Brain pericyte (primary cell): ENCODE measurements at places on chromosomes 11 and 22.

DNA sequence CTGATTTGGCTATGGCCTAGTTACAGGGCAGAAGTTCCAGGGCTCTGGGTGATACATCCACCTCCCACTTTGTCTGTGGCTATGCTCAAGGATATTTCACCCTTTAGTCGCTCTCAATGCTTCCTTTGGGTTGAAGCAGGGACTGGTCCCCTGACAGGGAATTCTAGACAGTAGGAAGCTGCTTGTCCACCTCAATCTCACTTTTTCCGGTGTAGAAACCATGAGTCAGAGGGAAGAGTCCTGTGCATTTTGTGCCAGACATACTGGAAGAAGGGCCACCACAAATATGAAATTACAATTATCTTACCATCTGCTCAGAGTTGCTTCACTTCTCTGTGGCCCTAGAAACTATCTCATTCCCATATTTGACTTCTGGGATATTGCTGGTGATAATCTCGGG is 413.7 kb upstream of the FAT3 start:
- no peak for DNase-seq

DNA sequence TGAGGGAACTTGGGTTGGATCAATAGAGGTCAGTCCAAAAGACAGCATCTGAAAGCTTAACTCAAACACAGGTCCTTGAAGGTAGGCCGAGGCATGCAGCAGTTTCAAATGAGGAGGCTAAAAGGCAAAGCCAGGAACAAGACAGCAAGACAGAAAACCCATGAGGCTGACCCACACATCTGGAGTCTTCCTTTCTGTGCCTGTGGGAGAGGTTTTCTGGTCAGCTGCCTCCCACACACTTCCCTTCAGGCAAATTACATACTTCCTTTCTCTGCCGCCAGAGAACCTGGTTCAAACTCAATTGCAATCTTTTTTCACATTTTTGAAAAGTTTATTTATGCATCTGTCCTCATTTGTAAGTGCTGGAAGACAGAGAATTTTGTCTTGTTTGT is 29.8 kb upstream of the CRTAM start:
- no peak for DNase-seq

DNA sequence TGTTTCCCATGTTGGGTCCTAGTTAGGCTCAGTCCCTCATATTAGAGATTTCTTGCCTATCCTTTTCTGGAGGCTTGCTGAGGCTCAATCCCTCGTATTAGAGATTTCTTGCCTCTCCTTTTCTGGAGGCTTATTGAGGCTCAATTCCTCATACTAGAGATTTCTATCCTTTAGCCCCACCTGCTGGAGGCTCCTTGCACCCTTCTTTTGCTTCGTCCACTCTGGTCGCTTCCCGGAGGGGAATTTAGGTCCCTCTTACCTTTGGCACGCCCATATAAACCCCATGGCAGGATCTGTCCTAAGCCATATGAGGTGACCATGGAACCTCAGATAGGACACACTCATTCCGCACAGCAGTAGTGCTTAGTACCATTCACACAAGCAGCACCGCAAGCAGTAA is 15.9 kb downstream of the CYP2D6 start:
- no peak for DNase-seq

GRCh38 chr22:20533879-20534265 is 26.5 kb downstream of the MED15 start:
- no peak for DNase-seq

DNA sequence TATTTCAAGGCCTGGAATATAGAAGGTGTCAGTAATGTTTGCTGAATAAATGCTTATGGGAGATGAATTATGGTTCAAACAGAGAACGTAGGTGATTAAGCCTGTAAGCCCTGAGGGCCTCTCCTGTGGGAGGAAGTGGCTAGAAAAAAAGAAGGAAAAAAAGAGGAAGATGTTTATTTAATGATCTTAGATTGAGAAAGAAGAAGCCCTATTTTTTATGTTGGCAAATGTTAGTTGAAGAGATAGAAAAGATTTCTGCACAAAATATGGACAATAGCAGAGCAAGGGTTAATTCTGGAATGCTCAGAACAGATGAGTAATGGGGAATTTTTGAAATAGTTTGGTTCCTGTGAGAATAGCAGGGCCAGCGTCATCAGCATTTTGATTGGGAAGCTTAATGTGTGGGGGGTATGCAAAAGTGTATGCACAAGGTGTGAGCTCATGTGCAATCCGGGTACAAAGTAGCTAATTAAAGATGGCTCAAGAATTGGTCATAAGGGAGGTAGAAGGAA is 95.7 kb downstream of the TEAD1 start:
- no peak for DNase-seq

DNA sequence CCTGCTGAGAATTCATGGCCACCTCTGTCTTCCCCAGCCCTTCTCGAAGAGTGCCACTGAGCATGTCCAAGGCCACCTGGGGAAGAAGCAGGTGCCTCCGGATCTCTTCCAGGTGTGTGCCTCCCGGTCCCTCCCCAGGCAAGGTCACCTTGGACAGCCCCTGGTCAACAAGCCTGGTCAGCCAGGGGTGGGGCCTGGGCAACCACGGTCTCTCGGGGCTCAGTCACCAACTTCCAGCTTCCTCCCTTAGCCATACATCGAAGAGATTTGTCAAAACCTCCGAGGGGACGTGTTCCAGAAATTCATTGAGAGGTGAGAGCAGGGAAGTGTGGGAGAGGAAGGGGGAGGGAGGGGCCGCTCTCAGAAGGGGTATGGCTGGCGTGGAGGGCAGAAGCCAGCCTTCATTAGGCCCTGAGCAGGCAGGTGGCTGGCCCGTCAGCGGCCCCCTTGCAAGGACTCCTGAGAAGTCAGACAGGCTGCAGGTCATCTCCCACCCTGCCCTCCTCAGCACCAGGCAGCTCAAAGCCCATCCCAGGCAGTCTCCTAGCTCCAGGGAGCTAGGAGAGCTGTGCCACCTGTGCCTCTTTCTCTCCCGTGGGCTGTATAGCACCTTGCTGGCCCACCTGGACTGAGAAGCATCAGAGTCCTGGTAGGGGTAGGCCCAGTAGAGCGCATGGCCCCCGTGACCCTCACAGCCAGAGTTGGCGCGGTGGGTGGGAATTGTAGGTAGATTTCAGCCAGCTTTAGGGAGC is 9.3 kb upstream of the ANKRD13D start:
- no peak for DNase-seq
